Activated CD8-positive, alpha-beta memory T cell treated with anti-CD3 and anti-CD28 coated beads for 1 hour (primary cell): ENCODE measurements at places on chromosomes 12 and 14.

GRCh38 chr12:10641735-10642500 is 28.5 kb upstream of the MAGOHB start:
- DNase-seq, result no peak

DNA sequence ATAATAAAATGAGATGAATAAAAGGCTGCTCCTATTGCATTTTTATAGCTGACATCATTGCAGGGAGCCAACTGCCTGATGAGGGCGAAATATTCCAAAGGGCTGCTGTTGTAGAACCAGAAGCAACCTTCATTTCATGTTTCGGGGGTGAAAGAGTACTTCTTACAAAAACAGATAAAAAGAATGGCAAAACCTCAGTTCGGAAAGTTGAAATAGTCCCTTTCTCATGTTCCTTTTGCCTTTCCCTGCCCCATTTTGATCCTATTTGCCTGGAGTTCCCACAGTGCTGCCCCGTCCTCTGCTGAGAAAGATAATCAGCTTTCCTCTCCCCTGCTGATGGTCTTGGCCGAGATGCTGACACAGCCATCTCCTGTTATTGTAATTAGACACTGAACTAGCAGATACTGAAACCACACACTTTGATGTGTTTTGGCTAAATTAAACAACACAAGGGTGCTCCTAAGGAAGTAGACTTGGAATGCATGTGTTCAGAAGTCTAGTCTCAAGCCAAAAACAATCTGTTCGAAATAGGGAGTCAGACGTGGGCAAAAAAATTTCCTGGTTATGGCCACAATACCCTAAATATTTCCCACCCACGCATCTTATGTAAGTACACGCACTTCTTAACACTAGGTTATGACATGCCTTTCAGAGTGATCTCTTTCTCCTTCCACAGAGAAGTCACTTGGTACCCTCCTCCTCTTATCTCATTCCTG is 117.2 kb downstream of the PPM1H start:
- DNase-seq, result no peak

DNA sequence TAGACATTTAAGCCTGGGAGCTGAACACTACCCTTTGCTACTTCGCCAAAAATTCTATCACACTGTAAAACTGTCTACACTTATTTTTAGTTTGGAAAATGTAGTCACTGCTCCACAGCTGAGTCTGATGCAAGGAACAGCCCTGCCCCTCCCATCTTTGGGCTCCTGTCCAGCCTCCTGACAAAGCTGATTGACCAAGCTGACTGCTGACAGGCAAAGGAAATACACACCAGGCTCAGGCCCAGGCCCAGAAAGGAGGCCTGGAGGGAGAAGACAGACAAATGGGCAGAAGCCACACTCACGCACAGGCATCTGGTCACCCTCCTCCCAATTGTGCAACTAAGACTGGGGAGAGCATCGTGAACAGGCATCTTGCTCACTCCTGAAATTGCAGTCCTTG is 55.3 kb downstream of the ISCA2 start:
- DNase-seq, result no peak

DNA sequence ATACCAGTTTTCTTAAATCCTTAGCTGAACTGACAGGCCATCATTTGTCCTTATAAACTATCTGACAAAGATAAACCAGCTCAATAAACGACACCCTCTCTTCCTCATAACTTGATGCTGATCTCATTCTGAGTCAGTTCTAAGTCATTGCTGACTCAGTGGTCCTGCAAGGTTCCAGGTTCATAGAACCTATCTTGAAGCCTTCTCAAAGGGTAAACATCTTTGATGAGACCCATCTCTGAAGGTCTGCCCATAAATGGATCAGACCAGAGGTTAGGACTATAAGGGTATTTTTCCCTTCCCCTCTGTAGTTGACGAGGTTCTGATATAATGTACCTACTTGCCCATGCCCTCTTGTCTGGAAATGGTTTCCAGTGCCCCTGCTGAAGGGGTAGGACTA is 11.9 kb downstream of the NAA25 start:
- no peak for DNase-seq

DNA sequence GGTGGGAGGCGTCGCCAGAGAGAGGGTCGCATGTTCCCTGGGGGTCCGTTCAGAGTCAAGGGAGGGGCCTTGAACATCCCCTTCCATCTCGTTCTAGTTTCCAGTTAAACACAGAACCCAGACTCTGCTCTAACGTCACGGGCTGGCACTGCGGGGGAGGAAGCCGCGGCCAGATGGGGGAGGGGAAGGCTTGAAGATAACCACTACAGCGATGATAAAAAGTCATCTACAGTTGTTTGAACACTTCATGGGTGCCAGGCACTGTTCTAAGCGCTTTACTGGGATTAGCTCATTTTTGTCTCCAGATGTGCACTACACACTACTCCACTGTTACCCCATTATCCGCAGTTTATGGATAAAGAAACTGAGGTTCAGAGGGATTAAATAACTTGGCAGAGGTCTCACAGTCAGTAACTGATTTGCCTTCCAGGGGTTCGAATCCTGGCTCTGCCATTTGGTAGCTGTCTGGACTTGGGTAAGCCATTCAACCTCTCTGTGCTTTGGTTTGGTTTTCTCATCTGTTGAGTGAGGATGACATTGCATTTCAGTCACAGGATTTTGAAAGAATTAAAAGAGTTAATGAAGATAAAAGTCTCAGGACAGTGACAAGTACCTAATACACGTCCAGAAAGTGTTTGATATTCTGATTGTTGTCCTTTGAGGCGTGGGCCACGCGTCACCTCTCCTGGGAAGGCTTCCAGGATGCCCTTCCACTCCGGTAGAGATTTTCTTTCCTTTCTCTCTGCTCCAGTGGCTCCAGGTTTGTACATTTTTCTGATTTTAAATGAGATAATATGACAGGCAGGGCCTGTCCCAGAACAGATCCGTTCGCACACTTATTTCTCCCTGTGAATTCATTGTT is 798 bp upstream of the RASAL1 start:
- DNase-seq, result peak; percentile 18

GRCh38 chr14:26004342-26004741 is 593.5 kb downstream of the NOVA1 start:
- no peak for DNase-seq

DNA sequence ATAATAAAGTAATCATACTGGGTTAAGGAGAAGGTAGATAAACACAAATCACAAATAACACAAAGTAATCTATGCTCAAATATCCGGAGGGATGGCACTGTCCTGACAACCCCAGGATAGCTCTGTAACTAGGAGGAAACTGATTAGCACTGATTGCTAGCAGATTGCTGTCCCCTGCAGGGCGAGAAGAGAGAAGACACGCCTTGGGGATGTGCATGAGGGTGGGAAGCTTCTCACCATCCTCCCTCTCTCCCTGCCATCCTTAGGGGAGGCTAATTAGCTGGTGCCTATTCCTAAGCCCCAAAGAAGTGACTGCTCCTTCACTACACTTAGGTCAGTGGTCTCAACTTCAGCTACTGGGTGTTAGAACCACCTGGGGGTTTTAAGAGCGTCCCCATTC is 27.0 kb upstream of the TMEM260 start:
- DNase-seq, result no peak

DNA sequence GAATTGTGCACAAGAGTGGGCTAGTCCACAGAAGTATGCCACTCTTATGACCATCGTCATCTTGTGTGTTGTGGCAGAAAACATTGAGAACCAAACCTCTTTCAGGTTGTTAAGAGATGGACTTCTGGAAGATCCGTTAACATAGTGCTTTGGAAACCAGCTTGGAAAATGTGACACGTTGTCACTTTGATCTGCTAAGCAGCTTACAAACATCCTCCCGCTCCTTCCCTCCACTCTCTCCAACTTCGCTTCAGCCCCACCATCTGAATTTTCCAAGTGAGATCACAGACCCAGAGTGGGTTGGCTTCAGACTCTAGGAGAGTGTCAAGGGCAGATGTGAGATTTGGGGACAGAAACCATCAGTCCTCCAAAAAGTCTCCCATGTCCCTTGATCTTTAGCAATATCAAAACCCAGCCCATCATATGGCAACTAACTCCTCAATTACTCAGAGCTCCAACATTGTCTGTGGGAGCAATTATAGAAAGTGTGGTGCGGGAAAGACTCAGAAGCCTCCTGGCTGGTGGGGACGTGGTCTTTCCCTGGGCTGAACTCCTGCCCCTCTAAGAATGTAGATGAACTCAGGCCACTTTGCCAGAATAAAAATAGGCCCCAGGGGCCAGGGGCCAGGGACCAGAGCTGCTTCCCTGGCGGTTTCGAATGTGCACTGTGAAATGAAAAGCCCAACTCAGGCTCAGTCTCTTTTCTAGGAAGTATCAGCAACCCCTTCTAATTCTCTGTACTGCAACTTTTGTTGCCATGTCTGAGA is 129.5 kb downstream of the SLC38A6 start:
- no peak for DNase-seq

DNA sequence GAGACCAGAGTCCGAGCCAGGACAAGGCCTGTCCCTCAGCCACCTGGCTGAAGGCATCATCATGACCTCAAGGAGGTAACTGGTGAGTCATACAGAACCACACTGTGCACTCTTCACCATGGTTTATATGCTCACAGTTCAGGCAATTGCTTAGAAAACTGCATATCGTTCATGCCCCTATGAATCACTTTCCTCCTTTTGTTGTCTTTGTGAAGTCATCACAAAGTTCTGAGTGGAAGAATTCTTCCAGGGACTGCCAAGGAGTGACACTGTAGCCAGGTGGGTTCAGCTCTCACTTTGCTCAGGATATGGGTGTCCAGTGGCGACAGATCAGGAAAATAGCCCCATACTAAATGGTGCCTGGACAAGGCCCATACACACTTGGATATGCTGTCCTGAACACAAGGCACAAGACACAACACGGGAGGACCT is 92.5 kb downstream of the DPF3 start:
- no peak for DNase-seq

DNA sequence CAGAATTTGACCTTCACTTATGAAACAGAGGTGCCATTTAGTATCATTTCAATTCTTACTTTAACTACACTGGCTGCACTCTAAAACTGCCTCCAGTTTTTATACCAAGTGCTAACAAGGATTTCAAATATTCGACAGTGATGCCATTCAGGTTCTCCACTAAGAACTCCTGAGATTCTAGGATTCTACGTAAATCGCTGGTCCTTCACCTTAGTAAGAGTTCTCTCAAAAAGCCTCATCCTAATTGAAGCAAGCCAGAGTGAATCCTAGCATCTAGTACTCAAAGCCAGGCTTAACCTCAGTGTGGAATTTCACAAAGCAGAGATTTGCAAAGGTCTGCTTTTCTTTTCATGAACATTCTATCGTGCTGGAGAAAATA is 3.5 kb downstream of the SLC38A2 start:
- no peak for DNase-seq

DNA sequence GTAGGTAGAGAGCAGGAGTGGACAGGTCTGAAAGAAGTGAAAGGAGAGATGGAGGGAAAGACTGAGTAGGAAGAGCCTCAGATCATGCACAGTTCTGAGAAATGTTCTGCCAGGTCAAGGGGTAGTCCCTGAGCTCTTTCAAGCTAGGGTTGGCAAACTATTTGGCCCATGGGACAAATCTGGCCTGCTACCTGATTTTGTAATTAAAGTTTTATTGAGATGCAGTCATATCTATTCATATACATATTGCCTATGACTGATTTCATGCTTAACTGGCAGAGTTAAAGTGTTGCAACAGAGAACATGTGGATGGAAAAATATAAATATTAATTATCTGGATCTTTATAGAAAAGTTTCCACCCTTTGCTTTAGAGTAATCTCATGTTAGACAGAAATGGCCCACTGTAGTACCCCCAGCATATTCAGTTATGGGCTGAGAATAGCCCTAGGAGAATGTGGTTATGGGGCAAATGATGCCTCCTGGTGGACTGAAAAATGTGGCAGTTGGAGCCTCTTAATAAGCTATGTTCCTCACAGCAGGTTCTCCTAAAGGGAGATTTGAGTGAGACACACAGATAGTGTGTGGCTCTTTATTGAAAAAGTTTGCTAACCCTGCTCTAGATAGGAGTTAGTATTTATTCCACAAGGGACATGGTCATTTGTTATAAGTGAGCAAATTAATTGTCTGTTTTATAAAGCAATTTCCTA is 476.9 kb downstream of the LRIG3 start:
- DNase-seq, result no peak

DNA sequence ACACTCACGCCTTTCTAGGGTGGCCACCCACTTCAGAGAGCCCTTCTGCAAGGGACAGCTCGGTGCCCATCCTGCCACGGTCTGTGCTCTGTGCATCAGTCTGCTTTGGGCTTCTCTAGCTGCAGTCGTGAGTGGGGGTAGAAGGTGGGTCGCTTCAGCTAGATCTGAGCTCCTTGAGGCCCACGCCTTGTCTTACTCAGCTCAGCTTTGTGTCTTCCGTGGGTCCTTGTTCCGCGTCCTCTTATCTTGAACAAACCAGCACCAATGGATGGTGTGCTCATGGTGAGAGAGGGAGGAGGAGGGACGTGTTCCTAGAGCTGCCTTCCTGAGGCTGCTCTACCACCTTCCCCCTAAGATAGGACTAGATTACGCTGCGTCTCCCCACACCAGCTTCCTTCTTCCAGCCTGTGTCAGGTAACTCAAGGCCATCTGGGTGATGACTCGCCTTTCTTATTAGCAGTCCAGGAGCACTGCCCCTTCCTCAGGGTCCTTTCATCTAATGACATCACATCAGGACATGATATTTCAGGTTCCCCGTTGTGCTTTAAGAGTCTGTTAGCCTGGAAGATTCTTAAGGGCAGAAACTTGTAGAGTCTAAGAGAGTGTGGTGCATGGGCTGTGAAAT is 118.8 kb downstream of the TSPAN9 start:
- no peak for DNase-seq

GRCh38 chr12:132740313-132740646 is 21.4 kb downstream of the ANKLE2 start:
- DNase-seq, result no peak

DNA sequence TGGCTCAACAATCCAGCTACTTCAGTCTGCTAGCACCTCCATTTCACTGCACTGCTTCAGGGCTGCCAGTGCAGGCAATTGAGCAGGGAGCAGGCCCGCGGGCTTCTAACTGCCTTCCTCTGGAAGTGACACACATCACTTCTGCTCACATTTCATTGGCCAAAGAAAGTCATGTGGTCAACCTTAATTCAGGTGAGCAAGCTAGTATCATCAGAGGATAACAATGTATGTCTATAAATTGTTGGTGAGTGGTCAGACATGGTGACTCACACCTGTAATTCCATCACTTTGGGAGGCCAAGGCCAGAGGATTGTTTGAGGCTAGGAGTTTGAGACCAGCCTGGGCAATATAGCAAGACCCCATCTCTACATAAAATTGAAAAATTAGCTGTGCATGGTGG is 22.3 kb upstream of the CHGA start:
- DNase-seq, result no peak

DNA sequence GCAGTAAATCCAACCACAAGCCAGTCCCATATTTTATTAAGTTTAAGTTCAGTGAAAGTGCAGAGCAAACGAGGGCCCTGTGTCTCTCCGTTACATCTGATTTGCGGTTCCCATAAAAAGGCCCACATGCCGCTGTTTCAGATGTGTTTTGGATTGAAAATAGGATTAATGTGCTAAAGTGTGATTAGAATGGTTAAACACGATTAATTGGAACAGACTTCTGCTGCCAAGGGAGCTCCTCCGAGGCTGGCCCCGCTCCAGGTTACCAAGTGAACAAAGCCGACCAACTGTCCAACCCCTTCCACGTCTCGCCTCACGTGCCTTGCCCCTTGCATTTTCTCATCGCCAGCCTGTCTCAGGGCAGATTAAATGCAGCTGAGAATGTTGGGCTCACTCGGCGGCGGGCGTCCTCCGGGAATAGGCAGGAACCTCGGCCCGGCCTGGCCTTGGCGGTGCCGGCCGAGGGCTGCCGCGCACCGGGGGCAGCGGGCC is 166.5 kb upstream of the GSC start:
- no peak for DNase-seq

GRCh38 chr12:100274291-100274690 is 7.3 kb downstream of the SCYL2 start:
- no peak for DNase-seq

GRCh38 chr12:92362785-92363184 is 217.1 kb upstream of the BTG1 start:
- DNase-seq, result no peak

GRCh38 chr12:51906430-51907082 is 748 bp upstream of the ACVRL1 start:
- DNase-seq, result no peak
